ENCODE measurements at places on chromosomes 3 and 15. TPM values are rescaled to one million over a fixed set of nuclear protein-coding genes. Genes with fewer than 3 reads are reported as not detected.

ROPN1 gene
- not detected for total RNA-seq

GMNC gene
- total RNA-seq = not detected

HIGD2B gene
- 0.55 TPM for total RNA-seq

ZSCAN29 gene
- total RNA-seq = 45.6 TPM

FANCD2OS gene
- total RNA-seq = not detected

C15orf61 gene
- total RNA-seq = 4.2 TPM

AMT gene
- total RNA-seq = 7.3 TPM

DNA sequence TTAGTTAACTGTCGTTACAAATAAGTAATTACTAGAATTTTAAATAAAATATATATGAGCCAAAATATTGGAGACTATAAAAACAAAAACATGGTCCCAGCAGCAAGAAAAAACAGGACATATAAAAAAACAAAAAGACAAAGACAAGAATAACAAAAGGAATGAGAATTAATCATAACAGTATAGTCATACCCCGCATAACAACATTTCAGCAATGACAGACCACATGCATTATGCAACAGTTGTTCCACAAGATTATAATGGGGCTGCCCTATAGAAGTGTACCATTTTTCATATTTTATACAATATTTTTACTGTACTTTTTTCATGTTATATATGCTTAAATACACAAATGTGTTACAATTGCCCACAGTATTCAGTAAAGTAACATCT is 5.6 kb downstream of the HLTF start:
- DNase-seq = no peak

GRCh38 chr3:135760581-135760980 is 204.9 kb upstream of the PPP2R3A start:
- no peak for DNase-seq

- DNase-seq = no peak
These were observed 3.8 kb upstream of the ABHD5 start for GRCh38 chr3:43686700-43687498.

- no peak for DNase-seq
These were observed 62.0 kb downstream of the LEKR1 start for GRCh38 chr3:156888176-156888575.

DNA sequence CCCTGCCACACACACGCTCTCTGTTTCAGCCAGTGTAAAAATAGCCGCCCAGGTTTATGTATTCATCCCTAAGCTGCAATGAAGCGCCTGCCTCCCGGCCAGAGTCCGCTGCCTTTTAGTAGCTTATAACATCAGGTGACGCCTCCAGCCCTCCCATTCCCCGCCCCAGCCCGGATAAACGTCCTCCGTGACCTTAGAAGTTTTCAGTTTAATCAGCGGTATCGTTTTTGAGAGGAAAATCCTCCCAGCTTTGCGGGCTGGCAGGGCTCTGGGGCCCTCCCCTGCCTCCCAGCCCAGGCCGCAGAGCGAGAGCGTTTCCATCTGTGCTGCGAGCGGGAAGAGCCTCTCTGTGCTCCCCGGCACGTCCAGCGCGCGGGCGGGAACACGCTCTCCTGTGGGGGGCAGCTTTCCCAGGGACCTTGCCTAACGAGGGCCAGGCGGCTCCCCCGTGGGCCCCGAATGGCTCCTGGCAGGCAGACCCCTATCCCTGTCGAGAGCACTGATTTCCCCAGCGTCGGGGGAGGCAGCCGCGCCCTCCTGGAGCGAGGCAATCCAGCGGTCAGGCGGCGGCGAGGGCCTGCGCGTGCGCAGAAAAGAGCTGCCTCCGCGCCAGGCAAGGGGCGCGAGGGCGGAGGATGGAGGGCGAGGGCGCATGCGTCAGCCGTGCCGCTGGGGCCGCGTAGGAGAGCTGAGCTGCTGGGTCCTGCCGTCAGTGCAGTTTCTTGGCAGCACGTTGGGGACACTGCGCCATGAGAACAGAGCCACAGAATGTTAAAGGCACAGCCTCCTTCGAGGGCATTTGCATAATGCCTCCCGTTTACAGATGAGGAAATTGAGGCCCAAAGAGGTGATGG is 71.1 kb downstream of the CCNL1 start:
- peak; percentile 92 for DNase-seq

GRCh38 chr3:49955636-49956035 is 15.7 kb downstream of the RBM6 start:
- DNase-seq = no peak

All from activated B cell treated with CpG ODN at 0.5 μM for 24 hours (primary cell).